ENCODE measurements at places on chromosomes 1 and 21.

- no peak for DNase-seq
These were observed 21.5 kb upstream of the HPDL start for GRCh38 chr1:45305231-45305630.

DNA sequence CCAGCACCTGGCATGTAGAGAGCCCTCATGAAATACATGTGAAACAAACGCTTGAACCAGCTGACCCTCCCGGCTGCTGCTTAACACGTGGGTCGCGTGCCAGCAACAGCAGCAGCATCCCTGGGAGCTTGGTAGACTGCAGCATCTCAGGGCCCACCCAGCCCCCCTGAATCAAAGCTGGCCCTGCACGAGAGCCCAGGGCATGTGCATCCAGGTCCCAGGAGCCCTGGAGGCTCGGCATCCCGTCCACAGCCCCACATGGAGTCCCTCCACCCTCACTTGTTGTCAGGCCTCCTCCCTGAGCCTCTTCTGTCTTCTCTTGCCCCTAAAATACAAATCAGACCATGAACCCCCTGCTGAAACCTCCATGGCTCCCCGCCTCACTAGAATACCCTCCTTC, 123.1 kb downstream of the MATN1 start:
- DNase-seq: no peak

GRCh38 chr21:33855190-33855589, 60.4 kb downstream of the ATP5PO start:
- DNase-seq: no peak

DNA sequence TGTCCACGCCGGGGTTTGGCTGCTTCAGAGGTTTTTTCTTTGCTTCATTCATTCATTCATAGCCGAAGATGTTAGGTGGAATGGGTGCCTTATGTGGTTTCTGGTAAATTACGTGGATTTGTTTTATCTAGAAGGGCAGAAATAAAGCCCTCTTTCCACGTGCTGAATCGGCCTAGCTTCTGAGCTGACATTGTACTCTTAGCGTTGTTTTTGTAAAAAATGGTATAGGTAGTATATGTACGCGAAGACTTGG, 1.5 kb downstream of the GALNT2 start:
- DNase-seq: no peak

GRCh38 chr1:40451238-40451585, 936 bp downstream of the ZFP69B start:
- DNase-seq: no peak

- no peak for DNase-seq
These were observed 2.2 kb downstream of the CSF1 start for GRCh38 chr1:109912873-109913272.

DNA sequence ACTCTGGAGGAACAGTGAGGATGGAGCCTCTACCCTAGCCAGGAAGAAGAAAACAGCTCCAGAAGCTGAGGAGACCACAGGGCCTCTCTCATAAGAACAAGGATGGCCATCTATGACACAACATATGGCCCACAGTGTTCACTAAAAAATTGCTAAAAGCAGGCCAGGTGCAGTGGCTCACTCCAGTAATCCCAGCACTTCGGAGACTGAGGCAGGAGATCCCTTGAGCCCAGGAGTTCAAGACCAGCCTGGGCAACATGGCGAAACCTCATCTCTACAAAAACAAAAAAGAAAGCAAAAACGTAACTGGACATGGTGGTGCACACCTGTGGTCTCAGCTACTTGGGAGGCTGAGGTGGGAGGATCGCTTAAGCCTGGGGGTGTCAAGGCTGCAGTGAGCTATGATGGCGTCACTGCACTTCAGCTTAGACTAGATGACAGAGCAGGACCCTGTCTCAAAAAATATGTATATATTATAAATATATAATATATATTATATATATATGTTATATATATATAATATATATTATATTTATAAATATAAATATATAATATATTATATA, 103.1 kb downstream of the TOMM20 start:
- no peak for DNase-seq

GRCh38 chr1:160162931-160163330, 11.5 kb downstream of the ATP1A4 start:
- DNase-seq: no peak

DNA sequence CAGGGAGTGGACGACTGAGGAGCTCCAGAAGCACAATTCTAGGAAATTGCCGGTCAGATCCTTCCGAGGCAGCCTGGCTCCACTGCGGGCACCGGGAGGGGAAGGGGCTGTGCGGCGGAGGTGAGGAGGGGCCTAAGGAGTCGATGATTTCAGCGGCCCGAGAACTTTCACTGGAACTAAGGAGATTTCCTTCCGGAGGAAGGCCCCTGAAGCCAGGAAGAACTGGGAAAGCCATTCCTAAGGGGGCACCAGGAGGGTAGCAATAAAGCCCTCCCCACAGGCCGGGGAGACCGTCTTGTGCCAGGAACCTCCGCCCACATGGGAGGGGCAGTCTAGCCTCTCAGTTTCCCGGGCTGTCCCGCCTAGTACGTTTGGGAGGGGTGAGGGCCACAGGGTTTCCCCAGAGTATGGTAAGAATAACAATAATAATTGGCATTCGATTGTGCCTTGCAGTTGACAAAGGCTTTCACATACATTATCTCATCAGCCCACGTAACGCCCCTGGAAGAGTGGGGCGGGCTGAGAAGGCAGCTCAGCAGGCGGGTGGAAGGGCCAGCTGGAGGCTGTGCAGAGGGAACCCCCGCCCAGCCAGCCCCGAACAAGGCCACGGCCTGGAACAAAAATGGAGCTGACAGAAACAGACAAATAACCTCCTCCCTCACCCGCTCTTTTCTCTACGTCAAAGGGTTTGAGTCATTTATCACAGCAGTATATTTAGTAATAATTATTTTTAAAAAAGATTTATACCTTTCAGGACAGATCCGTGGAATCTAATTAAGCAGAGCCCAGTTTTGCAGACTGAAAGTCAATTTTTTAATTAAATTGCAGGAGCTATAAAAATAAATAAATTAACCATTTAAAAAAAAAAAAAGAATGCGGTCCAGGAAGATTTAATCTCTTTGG, 19.8 kb downstream of the NPR1 start:
- no peak for DNase-seq

DNA sequence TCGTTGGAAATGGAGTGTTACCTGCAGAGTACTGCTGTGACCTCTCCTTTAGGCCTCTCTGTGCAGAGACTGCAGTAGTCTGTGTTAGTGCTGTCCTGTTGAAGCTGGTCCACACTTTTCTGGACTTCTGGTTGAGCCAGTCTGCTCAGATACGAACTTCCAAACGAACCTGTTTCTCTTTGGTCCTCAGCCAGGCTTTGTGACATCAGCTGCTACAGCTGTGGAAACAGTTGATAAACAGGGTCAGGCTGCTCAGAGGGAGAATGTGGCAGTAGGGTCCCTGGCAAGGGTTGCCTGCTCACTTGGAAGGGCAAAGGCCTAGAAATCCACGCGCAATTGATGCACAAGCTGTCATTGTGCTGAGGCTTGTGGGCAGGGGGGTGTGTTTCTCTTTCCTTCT, 98.8 kb downstream of the NOS1AP start:
- DNase-seq: no peak

DNA sequence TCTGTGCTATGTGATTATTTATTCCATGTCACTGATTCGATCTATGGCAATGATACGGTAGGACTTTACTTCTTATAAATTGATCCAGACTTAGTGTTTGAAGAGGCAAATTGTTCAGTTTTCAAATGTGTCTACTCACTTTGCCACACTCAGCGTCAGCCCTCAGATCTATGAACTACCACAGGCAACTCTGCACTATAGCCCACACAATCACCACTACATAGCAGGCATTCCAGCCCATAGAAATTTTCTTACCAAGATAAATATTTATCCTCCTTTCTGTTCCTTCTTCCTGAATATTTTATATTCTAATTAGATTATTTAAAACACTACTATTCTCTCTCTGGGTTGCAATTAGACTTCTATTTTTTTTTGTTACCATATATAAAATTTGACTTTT, 776.1 kb downstream of the BRINP3 start:
- no peak for DNase-seq

- peak; percentile 2 for DNase-seq
These were observed 95.3 kb downstream of the COP1 start for GRCh38 chr1:176111835-176112234.

DNA sequence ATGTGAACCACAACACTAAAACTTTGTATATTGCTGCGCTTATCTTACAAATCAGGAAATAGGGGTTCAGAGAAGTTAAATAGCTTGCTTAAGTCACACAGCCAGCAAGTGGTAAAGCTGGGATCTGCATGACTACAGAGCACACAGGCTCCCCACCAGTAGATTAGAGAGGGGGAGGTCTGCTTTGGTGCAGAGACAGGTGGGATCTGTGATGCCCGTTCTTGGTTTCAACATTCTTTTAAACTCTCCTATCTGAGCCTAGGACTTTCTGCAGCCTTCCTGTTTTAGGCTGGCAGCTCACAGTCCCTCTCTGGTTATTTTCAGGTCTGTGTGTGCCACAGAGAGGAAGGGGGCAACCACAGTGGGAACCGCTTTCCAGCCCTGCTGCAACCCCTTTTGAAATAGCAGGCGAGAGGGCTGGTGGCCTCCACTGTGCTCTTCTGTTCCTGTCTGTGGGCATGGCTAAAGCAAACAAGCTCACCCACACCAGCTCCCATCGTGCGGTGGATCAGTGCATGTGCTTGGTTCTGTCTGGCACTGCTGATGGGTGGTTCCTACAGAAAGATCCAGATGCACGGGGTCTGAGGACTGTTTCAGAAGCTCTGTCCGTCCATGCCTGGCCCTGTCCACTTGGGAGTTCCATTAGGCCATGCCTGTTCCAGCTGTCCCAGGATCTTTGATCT, 1.7 kb upstream of the IL6R start:
- peak; percentile 50 for DNase-seq

GRCh38 chr1:65255035-65255655, 54.2 kb upstream of the DNAJC6 start:
- DNase-seq: no peak

DNA sequence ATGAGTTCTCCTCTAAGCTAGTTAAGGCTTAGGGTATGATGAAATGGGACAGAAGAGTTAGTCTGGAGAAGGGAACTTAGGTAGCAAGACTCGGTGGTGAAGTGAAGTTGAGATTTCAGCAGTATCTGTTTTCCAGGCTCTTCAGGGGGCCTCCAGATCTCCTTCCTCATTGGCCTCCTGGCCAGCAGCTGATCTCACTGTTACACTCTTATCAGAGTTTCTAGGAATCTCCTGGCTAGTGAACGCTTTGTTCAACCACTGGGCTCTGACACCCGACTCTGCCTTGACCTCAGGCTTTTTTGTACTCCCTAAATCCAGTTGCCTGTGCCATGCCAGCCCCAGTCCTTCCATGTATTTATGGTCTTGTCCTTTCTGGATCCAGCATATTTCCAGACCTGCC, 311.0 kb downstream of the ASTN1 start:
- no peak for DNase-seq

GRCh38 chr1:215875236-215875635, 308.1 kb downstream of the KCTD3 start:
- no peak for DNase-seq

Data from activated CD4-positive, alpha-beta T cell treated with anti-CD3 and anti-CD28 coated beads, Interleukin-2, amount 50 U/mL, for 16 hours (primary cell).